CD4-positive, alpha-beta T cell treated with Interleukin-6 at 100 ng/mL for 8 hours (primary cell): ENCODE measurements at places on chromosomes 12 and 14.

DNA sequence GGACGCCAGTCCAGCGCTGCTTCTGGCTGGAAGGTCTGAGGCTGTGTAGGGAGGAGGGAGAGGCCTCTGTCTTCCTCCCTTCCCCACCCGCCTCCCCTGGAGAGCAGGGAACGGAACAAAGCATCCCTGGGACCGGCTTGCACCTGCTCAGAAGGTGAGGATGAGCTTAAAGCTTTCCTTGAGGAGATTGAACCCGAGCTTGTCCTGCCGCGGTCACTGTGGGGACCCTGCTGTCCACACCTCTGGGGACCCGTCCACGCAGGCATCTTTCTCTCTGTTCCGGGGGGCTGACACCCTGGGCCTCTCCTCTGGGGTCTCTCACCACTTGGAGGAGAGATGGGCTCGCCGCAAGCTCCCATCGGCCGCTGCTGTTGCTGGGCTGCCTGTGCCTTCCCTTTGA, 33.2 kb upstream of the SFSWAP start:
- no peak for DNase-seq

GRCh38 chr14:76993752-76994151, 34.8 kb downstream of the IRF2BPL start:
- no peak for DNase-seq

GRCh38 chr12:52772772-52773171, 4.4 kb downstream of the KRT76 start:
- DNase-seq, result no peak

DNA sequence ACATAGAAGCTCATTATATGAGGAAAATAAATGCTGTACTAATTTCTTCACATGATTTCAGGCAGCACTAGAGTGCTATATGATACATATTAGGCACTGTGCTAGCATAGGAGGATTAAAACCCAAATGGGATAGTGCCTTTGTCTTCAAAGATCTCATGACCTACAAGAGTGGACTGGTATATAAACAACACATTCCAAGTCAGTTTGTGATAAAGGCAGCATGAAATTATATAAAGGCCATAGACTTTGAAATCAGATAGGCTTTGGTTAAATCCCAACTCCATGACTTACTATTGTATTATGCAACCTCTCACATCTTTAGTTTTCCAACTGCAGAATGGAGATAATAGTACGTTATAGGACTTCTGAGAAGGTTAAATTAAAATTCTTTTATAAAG, 179.7 kb downstream of the RAD51B start:
- no peak for DNase-seq

GRCh38 chr14:90575781-90576180, 179.0 kb downstream of the CALM1 start:
- DNase-seq, result no peak

- DNase-seq, result no peak
Observed at GRCh38 chr14:103521438-103521950, 1.1 kb downstream of the CKB start.

GRCh38 chr12:120109570-120110267, 6.8 kb downstream of the RAB35 start:
- no peak for DNase-seq

DNA sequence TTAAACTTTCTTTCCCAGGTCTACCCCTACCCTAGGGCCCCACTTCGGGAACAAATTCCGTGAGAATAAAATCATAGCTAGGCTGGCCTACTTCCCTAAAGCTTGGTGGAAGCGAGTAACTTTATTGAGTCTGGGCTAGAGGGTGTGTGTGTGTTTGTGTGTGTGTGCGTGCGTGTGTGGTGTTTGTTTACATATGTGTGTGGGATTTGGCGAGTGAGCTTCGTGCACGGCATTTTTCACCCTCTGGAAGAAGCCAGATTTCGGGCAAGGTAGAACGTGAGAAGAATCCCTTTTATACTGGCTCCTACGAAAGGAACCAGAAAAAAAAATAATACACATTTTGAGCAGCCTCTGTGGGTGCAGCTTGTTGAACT, 7.5 kb upstream of the LHX5 start:
- no peak for DNase-seq

- no peak for DNase-seq
Observed at GRCh38 chr14:81348061-81348460, 52.1 kb downstream of the STON2 start.

DNA sequence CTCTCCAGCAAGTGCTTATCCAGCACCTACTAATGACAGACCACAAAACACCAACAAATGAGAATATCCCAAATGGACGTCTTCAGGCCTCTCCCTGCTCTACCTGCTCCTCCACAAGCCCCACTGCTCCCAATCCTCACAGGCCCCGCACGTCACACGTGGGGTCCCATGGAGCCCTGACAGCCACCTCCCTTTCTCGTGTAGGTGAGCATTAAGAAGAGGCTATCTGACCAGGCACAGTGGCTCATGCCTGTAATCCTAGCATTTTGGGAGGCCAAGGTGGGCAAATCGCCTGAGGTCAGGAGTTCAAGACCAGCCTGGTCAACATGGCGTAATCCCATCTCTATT, 5.4 kb downstream of the RIMBP2 start:
- no peak for DNase-seq

DNA sequence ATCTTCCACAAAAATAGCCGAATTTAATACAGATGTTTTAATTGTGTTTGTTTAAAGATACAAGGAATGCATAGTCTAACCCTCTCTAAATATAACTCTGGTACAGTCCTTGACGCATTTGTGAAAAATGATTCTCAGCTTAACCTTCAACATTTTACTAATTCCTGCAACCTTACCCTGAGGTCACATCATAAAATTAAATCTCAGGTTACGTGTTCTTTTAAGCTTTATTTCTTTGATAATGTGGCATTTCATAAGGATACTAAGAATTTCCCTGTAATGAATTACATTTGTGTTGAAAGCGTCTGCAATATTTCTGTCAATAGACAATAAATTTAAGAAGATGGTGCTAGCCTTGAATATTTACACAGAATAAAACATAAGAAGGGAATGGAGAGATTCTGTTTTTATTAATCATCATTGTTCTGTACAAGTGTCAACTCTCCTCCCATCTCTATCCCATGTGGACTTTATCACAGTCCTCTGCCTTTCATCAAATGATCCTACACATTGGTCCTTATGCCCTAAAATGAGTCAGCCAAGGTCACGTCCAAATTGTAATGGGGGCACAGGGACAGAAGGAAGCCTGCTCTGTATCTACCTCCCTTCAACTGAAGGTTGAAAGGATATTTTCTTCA, 769.3 kb upstream of the FLRT2 start:
- no peak for DNase-seq

DNA sequence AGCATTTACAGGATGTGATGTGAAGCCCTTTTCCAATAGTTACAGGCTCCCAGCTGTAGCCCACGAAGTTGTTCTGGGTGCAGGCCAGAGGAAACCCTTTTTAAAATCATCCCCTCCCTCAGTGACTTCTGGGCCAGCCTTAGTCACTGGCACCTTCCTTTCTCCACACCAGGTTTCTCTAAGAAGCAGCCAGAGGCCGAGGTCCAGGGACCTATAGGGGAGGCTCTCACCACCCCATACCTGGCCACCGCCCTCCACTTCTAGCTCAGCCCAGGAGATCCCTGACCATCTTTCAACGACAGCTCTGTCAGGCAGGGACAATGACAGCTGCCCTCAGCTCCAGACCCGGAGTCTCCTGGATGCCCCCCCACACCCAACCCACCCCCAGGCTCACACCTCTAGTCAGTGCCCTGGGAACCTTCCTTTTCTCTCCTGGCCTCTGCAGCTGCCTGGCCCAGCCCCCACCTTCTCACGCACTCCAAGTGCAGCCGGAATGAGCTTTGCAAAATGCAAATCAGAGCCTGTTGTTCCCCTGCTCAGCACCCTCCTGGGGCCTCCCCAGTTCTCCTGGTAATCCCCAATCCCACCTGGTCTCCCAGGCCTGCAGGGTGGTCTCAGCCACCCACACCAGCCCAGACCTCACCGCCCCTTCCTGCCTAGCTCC, 46.7 kb downstream of the TESC start:
- no peak for DNase-seq

- DNase-seq, result peak; percentile 1
Observed at GRCh38 chr12:88142610-88142991, 494 bp downstream of the TMTC3 start.

DNA sequence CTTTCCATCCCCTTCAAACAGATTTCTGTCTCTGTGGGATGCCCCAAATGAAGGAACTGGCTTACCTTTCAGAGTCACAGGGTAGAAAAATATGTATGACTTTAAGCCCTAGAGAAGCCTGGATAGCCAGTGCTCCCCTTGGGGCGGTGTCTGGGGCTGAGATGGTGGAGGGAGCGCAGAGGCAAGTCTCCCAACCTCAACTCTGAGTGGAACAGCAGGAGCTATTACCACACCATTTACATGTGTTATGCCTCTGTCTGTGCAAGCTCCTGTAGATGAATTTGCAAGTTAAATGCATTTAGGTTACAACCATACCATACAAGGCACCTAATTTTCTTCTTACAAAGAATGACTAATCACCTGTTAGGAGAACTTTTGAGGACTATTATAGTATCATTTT, 50.4 kb upstream of the CLMN start:
- no peak for DNase-seq

DNA sequence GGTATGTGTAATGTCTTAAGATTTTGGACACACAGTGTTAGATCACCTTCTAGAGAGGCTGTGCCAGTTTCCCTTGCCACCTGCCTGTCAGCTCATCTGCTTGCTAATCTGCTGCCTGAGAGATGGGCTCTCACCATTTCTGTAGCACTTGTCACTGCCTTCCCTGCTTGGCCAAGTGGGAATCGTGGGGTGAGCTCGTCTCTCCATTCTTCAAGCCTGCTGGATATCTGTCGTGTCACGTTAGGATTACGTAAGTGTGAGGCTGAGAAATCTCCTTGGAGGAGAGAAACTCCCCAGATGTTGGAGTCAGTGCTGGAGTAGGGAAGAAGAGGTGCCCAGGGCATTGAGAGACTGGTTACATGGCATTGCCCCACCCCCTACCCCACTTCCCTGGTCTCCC, 8.6 kb upstream of the RPH3A start:
- no peak for DNase-seq

DNA sequence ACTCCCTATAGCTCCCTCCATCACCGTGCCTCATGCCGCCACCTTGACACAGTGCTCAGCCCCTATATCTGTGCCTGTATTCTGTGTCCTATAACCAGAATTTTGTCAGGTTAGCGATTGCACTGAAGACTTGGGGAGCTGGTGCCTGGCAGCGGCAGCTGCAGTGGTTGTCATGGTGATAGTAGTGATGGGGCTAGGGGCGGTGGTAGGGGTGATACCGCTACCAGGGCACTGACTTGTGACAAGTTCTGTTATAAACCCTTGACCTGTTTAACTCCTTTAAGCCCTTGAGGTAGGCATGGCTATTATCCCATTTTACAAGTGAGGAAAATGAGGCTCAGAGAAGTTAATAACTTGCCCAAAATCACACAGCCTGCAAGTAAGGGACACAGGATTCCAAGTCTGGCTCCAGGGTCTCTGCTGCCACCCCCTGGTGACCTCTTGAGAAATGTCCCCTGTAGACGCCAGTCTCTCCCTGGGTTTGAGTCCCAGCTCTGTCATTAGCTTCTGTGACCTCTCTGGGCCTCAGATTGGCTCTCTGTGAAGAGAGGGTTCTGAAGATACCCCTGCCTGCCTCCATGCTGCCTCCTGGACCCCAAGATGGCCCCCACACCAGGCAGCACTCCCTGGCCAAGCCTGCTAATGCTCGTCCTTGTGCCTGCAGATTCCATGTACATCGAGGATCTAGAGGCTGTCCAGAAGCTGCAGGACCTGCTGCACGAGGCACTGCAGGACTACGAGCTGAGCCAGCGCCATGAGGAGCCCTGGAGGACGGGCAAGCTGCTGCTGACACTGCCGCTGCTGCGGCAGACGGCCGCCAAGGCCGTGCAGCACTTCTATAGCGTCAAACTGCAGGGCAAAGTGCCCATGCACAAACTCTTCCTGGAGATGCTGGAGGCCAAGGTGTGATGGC, 121.9 kb downstream of the ESRRB start:
- DNase-seq, result no peak

GRCh38 chr14:51444353-51445000, 204.4 kb downstream of the TMX1 start:
- no peak for DNase-seq

- DNase-seq, result no peak
Observed at GRCh38 chr12:72511906-72512305, 239.7 kb downstream of the TRHDE start.

- no peak for DNase-seq
Observed at GRCh38 chr14:52922656-52923055, 28.2 kb downstream of the FERMT2 start.

DNA sequence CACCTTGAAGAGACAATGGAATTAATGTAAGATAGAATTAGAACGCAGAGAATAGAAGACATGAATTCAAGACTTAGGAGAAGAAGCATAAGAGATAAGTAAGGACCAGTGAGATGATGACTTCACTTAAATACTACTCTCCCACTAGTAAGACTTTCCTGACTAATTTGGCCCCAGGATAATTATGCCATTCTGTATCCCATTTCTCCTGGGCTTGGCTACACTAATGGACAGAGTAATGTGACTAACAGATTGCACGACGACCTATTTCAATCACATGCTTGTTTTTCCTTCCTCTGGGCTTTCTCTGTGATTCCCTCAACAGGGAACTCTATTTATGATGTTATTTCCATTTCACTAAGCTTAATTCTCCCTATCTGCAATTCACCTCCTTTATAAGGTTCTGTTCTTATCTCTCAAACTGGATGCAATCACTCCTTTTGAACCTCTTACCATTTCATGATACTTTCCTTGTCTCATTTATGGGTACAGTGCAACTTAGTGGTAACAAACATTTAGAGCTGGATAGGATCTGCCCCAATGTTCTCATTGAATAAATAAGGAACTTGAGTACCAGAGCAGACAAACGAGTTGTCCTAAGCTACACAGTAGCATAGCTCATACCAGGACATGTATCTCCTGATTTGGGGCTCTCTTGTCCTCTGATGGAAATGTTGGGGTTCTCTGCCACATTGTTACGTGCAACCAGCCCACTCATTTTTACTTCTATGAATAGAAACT, 102.7 kb downstream of the BTG1 start:
- DNase-seq, result no peak

DNA sequence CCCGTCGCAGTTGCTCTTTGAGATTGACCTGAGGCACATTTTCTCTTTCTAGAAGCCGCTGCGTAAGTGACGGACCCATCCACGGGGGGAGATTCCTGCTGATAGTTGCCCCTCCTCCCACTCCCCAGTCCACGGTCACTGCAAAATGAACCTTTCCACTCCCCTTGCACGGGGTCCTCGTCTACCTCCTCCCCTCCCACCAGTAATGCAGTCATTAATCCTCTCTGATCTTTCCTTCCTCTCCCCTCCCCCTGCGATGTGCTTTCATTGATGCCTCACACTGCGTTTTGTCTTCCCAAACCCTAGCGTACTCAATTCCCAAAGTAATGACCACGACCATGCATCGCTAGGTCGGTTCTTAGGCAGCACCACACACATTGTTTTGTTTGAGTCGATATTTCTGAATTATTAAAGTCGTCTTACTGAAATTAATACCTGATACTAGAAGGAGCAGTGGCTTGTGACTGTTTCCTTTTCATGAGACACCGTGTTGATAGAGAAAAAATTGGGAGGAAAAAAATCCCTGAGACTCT, 857 bp downstream of the ETNK1 start:
- DNase-seq, result peak; percentile 3
